ENCODE measurements at places on chromosomes 3 and 15. TPM values are rescaled to one million over a fixed set of nuclear protein-coding genes. Genes with fewer than 3 reads are reported as not detected.

DNA sequence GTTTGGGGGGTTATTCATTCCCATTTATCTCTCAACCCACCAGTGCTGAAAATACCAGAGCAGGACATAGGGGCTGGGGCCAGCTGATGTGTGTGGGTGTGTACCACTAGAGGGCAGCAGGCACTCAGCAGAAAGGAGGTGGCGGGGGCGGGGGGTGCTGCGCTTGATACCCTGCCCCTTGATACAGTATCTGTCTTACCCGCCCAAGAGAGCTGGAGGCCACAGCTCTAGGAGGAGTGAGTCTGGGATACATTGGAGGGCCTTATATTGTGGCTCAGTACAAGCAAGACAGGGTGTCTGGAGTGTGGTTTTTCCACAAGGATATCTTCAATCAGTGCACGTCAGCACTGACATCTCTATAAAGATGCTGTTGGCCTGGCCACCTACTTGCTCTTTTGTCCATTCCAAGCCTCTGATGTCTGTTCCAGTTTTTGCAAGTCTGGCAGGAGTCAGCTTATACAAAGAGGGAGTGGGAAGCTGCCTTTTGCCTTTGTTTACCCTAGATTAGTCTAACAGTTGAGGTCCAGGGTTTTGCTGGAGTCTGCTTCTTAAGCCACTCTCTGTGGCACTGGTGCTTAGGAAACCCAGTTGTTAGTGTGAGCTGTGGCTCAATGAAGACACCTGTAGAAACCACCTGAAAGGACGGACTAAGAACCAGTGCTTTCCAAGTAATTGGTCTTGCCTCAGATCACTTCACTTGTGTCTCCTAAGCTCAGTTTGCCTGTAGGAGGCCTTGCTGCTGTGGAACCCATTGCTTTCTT lies 1.5 kb upstream of the RBM15B start:
- no peaks in the 10 kb centered on the region for H3K36me3 ChIP-seq
- peaks cover 55% of the 10 kb centered on the region for H3K4me1 ChIP-seq
- H3K4me3 ChIP-seq = no peak overlapping the region
- peak overlapping the region; percentile 94 for H3K27ac ChIP-seq

DNA sequence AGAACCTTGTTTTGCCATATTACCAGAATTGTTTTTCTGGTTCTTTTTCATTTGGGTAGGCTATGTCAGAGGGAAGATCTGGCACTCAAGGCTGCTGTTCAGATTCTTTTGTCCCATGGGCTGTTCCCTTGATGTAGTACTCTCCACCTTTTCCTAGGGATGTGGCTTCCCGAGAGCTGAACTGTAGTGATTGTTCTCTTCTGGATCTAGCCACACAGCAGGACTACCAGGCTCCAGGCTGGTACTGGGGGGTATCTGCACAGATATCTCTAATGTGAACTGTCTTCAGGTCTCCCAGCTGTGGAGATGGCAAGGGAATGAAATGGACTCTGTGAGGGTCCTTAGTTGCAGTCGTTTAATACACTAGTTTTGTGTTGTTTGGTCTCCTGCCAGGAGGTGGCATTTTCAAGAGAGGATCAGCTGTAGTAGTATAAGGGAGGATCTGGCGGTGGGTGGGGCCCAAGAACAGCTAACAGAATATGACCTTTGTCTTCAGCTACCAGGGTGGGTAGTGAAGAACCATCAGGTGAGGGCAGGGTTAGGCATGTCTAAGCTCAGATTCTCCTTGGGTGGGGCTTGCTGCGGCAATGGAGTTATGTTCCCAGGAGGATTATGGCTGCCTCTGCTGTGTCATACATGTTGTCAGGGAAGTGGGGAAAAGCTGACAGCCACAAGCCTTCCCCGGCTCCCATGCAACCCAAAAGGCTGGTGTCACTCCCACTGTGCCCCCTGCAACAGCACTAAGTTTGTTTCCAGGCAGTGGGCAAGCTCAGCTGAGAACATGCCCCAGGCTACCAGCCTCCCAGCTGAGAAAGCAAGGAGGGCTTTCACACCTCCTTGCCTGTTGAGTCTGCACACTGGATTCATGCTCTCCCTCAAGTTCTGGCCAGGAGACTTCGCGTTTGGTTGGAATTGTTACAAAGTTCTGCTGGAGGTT lies 252.5 kb downstream of the ISL2 start:
- H3K27me3 ChIP-seq = no peaks in the 10 kb centered on the region
- no peaks in the 10 kb centered on the region for H3K4me1 ChIP-seq
- no peak overlapping the region for H3K4me3 ChIP-seq
- no peaks in the 10 kb centered on the region for H3K36me3 ChIP-seq
- no peak for DNase-seq
- H3K27ac ChIP-seq = no peak overlapping the region

DNA sequence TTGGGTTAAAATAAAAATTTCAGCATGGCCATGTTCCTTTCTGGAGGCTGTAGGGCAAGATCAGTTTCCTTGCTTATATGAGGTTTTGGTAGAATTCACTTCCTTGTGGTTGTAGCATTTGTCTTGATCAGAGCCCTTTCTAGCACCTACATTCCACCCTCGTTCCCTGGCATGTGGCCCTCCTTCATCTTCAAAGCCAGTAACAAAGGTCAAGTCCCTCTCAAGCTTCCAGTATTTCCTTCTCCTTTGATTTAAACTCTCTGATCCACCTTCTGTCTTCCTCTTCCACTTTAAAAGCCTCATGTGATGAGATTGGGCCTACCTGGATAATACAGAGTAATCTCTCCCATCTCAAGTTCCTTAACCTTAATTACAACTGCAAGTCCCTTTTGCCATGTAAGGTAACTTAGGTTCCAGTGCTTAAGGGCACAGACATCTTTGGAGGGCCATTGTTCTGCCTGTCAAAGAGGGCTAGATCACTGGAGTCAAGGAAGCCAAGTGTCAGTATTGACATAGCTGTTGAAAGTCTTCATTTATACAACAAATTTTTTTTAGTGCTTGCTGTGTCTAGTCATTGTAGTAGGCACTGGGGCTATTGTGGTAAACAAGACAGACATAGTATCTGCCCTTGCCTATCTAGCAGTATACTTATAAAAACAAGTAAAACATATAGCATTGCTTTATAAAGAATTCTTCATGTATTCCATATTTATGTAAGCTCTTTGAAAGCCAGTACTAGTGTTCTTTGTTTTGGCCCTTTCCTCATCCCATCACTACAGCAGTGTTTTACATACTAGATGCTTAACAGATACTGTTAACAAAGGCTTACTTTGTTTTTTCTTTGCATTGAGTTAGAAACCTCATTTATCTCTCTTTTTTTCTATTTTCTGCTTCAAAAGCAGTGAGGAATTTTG lies 40.7 kb downstream of the GLCE start:
- H3K27me3 ChIP-seq = no peaks in the 10 kb centered on the region
- no peaks in the 10 kb centered on the region for H3K4me1 ChIP-seq
- H3K36me3 ChIP-seq = no peaks in the 10 kb centered on the region

DNA sequence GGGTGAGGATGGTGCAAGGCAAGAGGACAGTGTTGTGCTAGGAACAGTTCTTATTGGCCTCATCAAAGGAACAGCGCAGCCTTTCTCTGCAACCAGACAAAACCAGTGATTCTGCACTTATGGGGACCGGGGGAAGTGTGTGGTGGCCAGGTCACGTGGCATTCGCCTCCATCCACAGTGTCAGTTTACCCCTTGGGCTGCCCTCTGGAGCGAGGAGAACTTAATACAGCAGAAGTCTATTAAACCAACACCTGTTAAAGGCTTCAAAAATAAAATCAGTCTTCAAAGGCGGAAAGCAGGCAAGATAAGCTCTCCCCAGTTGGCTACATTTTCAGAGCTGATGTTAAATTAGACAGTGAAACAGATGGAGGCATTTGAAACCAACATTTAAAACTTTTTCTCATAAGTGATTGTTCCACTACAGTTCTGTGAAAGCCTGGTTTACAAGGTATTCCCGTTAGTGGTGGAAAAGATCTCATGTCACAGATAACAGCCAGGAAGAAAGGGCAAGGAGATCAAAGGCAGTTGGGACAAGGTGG lies 75.2 kb downstream of the LRIG1 start:
- no peaks in the 10 kb centered on the region for H3K27me3 ChIP-seq
- H3K4me3 ChIP-seq = peak overlapping the region; percentile 2
- H3K27ac ChIP-seq = peak overlapping the region; percentile 77
- H3K36me3 ChIP-seq = no peaks in the 10 kb centered on the region
- peaks cover 61% of the 10 kb centered on the region for H3K4me1 ChIP-seq

DNA sequence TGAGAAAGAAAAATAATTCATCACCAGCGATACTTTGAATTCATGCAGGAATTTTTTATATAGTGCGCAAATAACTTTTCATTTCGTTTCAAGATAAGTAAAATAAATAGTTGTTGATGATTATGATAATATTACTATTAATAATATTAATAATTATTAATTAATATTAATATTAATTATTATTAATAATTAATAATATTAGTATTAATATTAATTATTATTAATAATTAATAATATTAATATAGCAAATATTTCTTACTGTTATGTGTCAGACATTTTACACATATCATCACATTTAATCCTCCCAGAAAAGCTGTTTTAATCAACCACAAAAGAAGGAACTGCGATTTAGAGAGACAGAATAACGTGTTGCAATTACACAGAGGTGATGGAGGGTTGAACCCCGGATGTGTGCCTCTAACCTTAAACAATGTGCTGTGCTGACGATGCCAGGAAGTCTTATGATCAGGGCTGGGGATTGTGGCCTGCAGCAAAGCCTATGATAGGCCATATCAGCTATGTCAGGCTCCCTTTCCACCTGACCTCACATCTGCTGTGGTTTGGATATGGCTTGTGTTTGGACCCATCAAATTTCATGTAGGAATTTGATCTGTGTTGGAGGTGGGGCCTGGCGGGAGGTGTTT lies 263.5 kb upstream of the NR2F2 start:
- no peaks in the 10 kb centered on the region for H3K36me3 ChIP-seq
- DNase-seq = no peak
- no peaks in the 10 kb centered on the region for H3K4me1 ChIP-seq
- H3K27me3 ChIP-seq = no peaks in the 10 kb centered on the region
- H3K4me3 ChIP-seq = no peak overlapping the region

DNA sequence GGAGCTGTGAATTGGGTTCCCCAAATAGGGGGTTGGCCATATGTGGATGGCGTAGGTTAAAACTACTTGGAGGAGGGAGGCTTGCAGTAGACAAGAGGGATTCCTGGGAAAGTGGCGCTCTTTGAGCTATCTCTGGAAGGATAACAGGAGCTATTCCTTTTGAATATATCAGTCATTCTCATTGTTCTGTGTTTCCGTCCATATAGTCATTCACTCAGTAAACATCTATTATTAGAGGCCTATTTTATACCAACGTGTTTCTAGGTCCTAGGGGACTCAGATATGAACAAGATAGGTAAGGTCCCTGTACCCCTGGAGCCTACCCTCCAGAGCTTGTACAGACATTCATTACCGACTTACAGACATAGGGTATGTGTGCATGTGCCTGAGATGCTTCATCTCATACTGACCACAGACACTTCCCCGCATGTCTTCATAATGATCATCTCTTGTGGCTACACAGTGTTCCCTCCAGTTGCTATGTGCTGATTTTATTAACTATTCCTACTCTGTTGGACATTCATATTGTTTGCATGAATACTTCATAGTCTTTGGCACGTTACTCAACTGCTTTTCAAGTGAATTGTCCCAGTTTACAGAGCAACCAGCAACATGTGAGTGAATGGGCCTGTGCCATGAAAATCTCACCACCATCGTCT lies 55.8 kb upstream of the VILL start:
- no peak for DNase-seq
- no peaks in the 10 kb centered on the region for H3K27me3 ChIP-seq
- H3K27ac ChIP-seq = peak overlapping the region; percentile 38
- H3K4me1 ChIP-seq = peaks cover 12% of the 10 kb centered on the region

DNA sequence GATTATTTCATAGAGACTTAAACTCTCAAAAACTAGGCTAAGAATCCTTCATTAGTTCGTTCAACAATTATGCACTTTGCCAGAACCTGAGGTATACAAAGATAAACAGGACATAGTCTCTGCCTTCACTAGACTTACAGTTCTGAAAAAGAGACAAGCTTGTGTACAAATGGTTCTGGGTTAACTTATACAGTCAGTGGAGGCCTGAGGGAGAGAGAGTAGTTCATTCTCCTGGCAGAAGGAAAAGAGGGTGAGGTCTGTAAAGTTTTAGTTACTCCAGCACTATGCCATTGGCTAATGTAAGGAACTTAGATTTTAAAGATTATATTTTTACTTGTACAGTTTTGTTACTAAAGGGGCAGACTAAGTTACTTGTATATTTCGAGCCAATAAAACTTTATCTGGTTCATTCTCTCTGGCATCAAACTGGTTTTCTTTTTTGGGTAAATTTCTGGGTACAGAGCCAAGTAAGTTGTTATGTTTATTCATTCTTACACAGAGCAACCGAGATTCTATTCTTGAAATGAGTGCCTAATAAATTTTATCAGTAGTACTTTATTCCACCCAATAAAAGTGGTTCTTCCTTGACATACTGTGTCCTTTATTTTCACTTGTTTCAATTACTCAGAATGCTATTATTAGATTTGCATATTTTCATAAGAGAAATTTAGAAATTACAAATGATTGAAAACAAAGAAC lies 278.7 kb downstream of the TIGIT start:
- H3K27me3 ChIP-seq = no peaks in the 10 kb centered on the region
- no peaks in the 10 kb centered on the region for H3K36me3 ChIP-seq
- no peak overlapping the region for H3K4me3 ChIP-seq
- H3K4me1 ChIP-seq = peaks cover 60% of the 10 kb centered on the region

GRCh38 chr15:75923756-75924155 lies 20.1 kb downstream of the FBXO22 start:
- DNase-seq = no peak
- H3K27me3 ChIP-seq = no peaks in the 10 kb centered on the region
- no peak overlapping the region for H3K4me3 ChIP-seq
- H3K4me1 ChIP-seq = peaks cover 34% of the 10 kb centered on the region

DNA sequence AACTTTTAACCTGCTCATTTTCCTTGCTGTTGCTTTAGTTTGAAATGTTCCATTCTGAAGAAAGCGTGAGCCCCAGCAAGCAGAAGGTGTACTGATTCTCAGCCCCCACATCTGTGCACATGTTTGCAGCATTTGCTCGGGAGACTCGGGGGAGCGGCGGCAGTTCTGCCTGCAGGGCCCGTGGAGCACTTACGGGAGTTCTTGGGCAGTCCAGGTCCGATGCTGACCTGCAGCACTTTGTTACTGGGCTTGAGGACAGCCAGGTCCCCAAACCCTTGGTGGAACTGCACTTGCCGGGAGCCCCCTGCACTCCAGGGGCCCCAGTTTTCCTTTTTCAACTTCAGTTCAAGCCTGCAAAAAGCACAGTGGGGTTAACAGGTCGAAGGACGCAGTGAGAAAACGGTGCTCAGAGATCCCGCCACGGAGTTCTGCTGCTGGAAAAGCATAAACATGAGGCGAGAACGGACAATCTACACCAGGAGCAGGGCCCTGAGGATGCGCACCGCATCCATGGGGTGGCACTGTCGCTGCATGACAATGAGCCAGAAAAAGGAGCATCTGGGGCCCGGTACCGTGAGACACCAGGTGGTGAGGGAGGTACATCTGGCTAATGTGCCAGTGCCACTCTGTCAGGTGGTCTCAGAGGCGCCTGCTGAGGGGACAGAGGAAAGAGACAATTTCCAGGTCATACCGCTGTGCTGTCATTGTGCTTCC lies 45.6 kb upstream of the LDHAL6B start:
- no peak overlapping the region for H3K4me3 ChIP-seq
- H3K4me1 ChIP-seq = no peaks in the 10 kb centered on the region
- peaks cover 44% of the 10 kb centered on the region for H3K36me3 ChIP-seq
- H3K27me3 ChIP-seq = no peaks in the 10 kb centered on the region

The SLC12A1 gene
- not detected for total RNA-seq

The PPP1R14D gene
- total RNA-seq = not detected

All from gastrocnemius medialis (tissue), 4 donors.